WERI-Rb-1 (cell line): ENCODE measurements at places on chromosomes 16 and 17.

DNA sequence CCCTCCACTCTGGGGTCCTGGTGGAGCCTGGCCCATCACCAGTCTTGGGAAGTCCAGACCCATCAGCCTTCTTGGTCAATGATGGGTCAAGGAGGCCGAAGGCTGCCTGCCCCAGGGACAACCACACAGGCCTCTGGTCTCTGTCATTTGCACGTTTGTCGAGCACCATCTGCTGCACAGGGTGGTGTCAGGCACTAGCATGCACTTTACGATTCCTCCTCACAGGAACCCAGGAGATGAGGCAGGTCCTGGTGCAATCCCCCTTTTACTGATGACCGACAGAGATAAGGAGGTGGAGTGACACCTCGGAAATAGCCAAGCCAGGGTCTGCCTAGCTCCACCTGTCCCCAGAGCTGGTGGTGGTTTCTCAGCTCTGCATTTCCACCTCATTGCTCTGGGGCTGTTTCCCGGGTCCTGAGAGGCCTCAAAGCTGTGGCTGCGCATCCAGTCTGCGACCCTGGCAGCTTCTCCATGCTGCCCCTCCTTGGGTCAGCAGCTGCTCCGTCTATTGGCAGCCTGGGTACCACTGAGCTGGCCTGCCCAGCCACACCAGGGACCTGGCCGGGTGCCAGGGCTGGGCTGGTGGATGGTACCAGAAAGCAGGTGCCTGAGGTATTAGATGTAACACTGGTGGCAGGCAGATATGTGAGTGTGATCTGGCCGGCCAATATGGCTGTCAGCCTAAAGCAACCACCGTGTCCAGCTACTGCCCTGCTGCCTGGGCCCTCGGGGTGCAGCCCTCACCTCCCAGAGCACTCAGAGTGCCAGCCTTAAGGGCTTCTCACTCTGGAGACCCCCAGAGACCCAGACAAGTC, 10.0 kb downstream of the MMP15 start:
- DNase-seq = no peak

- no peak for DNase-seq
These were observed 66.3 kb downstream of the WIPI1 start for GRCh38 chr17:68390888-68391545.

GRCh38 chr16:68387301-68387700, 61.0 kb downstream of the SMPD3 start:
- no peak for DNase-seq

DNA sequence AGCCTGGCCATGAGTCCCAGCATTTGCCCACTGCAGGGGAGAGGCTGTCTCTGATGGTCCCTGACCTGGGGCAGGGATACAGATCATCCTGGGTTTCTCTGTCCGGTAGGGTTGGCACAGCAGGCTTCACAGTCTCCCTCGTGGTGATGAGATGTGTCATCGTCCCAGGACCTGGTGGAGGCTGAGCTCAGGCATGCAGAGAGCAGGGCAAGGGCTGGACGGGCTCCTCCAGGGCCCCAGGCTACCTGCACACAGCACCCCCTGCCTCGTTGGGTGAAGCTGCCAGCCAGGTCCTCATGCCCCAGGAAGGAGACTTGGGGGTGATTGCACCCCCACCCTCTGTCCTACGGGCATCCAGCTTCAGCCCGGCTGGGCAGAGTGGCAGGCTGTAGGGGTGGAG, 155.8 kb upstream of the GSE1 start:
- no peak for DNase-seq
